Activated CD8-positive, alpha-beta memory T cell treated with anti-CD3 and anti-CD28 coated beads, Interleukin-2, amount 10 ng/mL, durations not matched to agents 7 days and 5 days (primary cell): ENCODE measurements at places on chromosomes 3 and 15.

DNA sequence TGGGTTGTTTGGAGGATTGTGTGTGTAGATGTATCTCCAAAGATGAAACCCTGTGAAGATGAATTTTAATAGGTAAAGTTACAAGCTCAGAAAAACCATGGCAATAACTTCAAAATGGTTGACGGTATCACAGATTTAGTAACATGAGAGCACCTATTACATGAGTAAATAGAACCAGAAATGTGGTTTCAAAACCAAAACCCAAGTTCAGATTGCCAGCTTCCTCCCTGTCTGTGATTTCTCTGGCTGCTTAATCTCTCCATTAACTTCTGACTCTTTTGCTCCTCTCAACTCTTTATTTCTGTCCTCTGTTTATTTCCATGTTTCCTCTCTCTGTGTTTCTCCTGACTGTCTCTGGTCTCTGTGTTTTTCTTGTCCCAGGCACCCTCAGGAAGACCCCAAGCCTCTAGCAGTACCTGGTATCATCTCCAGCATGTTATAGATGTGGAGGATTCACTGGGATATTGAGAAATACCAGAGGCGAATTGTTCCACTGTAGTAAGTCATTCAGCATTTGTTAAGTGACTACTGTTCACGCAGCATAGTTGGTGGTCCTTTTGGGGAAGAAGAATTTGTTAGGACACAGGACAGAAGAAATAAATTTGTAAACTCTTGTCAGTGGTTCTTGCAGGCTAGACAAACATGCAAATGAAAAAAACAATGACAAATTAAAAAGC, 138.8 kb downstream of the BBX start:
- no peak for DNase-seq

GRCh38 chr15:79990997-79991334, 20.0 kb upstream of the BCL2A1 start:
- DNase-seq, result no peak

DNA sequence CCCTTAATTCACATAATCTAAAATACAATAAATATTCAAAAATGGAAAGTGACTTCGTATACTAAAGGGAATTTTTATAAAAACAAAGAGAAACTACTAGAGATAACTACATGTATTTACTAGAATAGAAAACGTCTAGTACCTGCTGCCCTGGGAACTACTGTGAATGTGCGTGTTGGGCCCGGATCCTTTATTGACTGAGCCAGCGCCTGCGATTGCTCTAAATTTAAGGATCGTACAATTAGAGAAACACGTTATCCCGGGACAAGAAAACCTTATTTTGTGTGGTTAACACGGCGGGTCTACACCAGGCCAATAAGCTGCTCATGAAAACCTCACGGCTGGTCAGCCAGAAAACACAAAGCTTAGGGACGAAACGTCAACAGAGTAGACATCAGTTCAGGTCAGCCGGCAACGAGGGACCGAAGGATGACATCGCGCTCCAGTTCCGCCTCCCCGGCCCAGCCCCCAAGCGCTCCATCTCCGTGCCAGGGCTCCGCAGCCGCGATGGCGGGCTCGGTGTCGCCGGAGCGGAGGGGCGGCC, 555 bp downstream of the TM2D3 start:
- DNase-seq, result no peak

DNA sequence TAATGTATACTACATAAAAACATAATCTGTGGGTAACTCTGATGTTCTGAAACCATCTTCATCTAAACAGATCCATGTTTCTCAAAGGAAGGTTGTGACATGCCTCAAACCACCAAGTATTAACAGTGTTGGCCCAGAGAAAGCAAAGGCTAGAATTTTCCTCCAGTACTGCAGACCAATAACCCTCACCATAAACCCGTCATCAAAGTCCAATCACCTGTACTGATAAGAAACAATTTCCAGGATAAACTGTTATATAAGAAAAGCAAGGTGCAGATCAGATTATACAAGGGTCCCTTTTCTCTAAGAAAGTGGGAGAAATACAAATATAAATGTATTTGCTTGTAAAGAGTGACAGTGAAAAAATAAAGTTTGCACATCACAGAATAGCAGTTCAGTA, 32.3 kb downstream of the TBC1D2B start:
- DNase-seq, result no peak

DNA sequence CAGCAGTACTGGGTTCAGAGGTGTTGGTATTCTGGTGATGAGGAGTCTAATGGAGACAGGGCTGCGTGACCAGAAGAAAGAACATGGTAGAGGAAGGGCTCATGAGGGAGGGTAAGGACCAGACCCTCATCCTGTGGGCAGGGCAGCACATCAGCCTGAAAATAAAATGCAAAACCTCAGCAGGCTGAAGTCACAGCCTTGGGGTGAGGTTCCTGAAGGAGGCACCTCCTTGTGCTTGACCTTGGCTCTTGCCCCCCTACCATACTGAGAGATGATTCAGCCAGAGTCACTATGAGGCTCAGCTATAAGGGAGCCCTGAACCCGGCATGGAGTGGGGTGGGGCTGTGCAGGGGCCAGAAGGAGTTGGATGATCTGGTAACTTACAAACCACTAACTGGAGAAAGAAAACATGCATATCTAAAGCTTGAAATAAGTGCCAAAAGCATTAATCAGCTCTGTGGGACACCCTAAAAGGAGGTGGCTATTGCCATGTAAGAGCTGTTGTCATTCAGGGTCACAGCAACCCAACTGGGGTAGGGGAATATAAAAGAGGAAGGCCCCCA, 60.2 kb downstream of the CORO2B start:
- DNase-seq, result no peak

GRCh38 chr3:130645261-130645660, 101.4 kb downstream of the PIK3R4 start:
- no peak for DNase-seq

DNA sequence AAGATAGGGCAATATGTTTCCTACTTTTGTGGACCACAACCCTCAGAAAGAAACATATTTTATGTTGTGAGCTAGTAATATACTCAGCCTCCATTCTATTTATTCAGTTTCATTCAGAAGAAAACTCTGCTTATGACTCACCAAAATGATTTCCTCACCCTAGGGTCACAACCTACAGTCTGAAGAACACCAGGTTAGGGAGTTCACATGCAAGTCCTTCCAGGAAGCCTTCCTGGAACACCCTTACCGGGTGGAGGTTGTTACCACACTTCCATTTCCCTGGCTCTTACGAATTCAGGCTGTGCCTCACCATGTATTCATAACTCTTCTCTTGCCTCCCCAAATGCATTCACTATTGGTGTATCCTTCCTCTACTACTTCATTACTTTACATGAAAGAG, 228.0 kb upstream of the ADAMTS9 start:
- DNase-seq, result no peak

GRCh38 chr15:90085565-90085964, 16.7 kb downstream of the IDH2 start:
- no peak for DNase-seq

DNA sequence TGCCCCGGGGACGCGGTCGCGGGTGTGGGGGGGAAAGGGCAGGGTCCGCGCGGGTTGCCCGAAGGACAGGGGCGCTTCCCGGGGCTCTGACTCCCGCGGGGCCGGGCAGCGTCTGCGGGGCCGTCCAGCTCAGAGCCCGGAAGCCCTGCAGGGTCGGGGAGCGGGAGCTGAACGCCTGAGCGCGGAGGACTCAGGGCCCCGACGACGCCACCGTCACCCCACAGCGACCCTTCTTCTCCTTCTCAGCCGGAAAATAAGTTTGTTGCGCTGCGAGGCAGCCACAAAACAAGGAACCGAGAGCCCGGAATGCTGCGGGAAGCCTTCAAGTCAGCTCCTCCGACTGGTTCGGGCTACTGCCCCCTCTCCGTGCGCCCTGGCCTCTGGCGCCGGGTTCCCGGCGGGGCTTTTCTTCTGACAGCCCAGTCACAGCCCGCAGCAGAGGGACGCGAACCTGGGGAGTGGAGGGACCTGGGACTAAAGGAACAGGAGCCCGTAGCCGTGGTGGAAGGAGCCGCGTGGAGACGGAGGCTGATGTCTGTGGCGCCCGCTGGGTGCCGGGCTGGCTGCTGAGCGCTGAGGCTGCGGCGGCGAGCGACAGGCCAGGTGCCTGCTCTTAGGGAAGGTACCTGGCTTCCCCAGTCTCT, 484 bp downstream of the CNTN4 start:
- no peak for DNase-seq

DNA sequence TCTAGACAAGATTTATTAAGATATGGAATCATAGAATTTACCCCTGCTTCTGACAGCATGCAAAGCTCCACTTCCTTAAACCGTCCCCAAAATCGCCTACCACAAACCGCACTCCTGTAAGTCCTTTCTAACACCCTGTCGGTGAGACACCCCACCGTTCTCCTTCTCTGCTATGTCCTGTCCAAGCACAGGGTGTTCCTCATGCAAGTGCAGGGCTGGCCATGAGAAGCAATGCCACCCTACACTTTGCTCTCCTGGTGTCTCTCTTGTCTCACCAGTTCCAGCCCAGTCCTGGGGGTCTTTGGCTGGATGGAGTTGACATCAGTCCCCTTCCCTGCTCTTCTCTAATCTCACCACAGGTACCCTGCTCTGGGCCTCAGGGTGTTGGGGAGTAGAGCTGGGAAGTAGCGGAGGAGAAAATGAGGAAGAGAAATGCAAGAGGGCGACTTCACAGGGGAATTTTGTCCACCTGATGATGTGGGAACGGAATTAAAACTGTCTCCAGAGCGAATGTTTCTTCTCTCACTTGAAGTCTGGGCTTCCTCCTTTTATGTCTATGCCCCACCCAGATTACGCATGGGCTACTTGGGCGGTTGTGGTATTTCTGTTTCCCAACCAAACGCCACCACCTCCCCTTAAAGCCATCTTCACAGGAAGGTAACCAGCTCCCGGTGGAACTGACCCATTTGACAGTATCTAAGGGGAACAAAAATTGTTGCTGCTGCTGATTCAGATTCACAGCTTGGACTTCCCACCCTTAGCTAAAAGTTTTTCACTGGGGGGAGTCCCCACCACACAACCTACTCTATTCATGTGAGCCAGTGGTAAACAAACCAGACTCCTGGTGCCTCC, 49.9 kb downstream of the CASR start:
- no peak for DNase-seq

DNA sequence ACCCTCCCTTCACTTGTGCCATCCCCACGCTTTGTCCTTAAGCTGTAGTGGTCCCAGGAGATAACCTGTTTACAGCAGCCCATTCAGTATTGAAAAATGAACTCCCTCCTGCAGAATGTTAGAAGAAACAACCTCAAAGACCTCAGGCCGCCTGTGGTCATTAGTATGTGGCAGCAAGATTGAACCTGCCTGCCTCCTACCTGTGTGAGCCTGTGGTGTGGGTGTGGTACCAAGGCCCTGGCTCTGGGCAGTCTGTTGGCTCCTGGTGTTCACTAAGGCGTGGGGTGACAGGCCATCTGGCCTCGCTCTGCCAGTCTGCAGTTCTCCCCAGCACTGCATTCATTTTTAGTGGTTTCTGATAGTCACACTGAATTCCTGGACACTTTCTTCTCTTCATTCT, 21.0 kb downstream of the LSM3 start:
- no peak for DNase-seq
